H7 (cell line): ENCODE measurements at places on chromosomes 7 and 10. TPM values are rescaled to one million over a fixed set of nuclear protein-coding genes. Genes with fewer than 3 reads are reported as not detected.

The DNAH11 gene
- total RNA-seq, result 1.6 and 1.8 TPM in 2 replicates

DNA sequence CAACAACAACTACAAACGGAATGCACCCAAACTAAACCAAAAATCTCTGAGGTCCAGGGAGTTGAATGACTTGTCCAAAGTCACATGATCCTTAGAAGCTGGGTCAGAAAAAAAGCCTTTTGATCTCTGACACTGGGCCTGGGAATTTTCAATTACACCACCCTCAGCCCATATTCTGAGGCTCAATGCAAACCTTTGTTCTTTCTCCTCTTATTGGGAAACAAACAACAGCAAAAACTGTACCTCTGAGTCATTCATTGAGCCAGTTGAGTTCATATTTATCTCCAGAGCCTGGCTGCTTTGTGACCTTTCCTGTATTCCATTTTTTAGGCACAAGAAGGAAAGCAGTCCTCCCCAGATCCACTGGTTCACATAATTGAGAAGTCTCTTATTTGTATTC, 51.2 kb upstream of the SORCS1 start:
- DNase-seq, result no peak

The FOXI2 gene
- total RNA-seq, result 0.35 and 1.2 TPM in 2 replicates

The GPR37 gene
- total RNA-seq, result 12.9 and 20.0 TPM in 2 replicates

GRCh38 chr7:79761876-79762429, 308.5 kb upstream of the MAGI2 start:
- DNase-seq, result no peak

DNA sequence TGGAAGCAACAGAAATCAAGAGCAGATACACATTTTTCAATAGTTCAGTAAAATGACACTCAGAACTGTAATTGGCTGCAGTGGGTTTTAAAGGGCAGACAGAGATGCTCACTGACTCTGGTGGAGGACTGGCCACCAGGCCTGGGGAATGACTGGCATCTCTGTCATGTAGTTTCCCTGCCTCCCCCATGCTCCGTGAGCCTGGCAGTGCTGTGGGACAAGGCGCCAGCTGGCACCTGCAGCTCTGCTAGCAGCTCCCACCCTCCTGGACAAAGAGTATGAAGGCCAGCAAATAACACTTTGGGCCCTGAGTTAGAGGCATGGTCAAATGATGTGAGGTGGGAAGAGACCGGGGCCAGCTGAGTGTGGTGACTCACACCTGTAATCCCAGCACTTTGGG, 15.0 kb downstream of the TSPAN33 start:
- no peak for DNase-seq

GRCh38 chr7:45237788-45238461, 80.3 kb downstream of the RAMP3 start:
- DNase-seq, result no peak

The ATP5MK gene
- total RNA-seq, result 322 and 339 TPM in 2 replicates

GRCh38 chr7:91564541-91564940, 300.3 kb downstream of the FZD1 start:
- DNase-seq, result no peak

The TWNK gene
- 16.0 and 19.2 TPM in 2 replicates for total RNA-seq

GRCh38 chr10:44992070-44992731, 8.5 kb upstream of the ZNF22 start:
- no peak for DNase-seq

DNA sequence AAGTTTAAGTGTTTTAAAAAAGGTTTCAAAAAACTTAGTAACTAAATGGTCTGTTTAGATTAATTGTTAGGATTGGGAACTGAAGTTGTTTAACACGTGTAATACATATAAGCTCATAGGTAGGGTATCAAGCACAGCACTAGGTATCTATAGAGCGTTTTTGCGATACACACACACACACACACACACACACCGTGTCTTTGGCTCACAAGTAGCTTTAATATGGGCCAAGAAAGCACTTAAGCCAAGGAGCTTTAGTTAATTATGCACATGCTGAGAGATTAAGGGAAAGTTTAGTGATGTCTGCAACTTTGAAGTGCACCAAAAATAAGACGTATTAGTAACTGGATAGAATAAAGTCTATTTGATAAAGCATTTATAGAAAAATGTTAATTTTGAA, 93.8 kb upstream of the CNTNAP2 start:
- DNase-seq, result no peak

DNA sequence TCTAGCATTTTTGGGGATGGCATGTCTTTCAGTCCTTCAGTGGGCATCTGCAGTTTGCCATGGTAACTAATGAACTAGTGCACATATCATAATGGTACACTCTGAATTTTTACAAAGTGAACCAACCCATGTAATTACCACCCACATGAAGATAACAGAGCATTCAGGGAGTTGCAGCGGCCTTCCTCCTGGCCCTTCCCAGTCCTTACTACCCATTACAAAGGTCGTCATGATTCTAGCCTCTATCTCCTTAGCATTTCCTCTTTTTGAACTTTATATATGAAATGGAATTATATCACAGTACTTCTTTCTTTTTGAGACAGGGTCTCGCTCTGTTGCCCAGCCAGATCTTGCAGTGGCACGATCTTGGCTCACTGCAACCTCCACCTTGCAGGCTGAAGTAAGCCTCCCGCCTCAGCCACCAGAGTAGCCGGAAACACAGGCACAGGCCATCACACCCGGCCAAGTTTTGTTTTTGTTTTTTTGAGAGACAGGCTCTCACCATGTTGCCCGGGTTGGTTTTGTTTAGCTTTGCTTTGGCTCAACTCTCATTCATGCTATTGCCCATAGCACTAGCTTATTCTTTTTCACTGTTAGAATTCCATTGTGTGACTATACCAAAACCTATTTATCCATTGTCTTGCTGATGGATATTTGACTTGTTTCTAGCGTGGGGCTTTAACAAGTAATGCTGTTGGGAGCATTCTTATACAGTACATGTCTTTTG, 79.2 kb downstream of the APBB1IP start:
- DNase-seq, result no peak

DNA sequence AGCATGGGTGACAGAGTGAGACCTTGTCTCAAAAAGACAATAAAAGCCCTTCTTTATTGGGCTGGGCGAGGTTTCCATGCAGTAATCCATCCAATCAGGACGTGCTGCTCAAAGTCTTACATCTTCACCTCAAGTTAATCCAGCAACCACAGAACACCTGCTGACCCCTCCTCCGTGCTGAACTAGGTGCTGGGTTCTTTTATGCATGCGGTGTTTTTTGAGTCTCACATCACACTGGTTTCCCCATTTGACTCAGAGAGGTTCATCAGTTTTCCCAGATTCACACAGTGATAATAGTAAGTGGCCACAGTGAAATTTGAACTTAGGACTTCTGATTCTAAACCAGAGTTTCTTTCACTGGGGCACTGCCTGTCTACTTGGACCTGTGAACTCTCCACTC, 58.3 kb upstream of the GTF2I start:
- no peak for DNase-seq

The ABCC2 gene
- total RNA-seq, result 0.14 and 0.44 TPM in 2 replicates
